Stimulated activated CD4-positive, alpha-beta T cell treated with anti-CD3 and anti-CD28 coated beads, Interleukin-4, amount 100 ng/mL, for 1 hour (primary cell): ENCODE measurements at places on chromosomes 7 and 10.

- DNase-seq, result no peak
Measured at GRCh38 chr10:79476645-79477044, 31.2 kb upstream of the ZCCHC24 start.

GRCh38 chr7:24279512-24279911, 4.5 kb upstream of the NPY start:
- no peak for DNase-seq

DNA sequence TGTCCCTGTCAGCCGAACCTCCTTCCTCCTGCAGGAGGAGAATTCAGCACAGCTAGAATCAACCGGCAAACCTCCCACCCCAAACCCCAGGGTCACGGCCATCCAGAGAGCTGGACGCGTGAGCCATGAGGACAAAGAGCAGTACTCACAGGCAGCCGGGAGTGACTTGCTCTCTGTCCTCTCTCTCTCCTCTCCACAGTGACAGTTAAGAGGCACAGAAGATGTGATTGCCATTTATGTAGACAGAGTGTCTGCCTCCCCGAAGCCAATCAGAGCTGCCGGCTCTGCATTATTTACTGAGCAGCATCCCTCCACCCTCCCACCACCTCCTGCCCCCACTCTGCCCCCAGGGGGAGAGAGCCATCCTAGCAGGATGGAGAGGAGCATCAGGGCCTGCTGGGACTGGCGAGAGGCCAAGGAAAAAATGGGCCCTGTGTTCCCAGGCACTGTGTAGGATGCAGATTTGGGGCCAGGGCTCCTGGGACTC, 4.3 kb downstream of the DDC start:
- no peak for DNase-seq

DNA sequence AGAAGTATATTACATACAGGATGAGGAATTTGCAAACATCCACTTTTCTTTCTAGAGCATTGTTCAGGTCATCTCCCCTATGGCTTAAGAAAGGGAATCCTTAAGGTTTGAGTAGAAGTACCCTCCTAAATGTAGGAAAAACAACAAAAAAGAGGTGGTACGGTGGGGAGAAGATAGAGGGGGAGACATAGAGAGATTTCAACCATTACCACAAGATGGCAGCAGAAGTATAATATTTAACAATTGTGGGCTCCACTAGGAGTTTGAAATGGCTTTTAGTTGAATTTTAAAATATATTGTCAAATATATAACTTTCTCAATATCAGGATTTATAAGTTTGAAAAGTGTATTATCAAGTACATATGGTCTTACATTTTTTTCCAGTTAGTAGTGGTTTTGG, 72.7 kb upstream of the PRKG1 start:
- DNase-seq, result no peak

- no peak for DNase-seq
Measured at GRCh38 chr10:109974504-109975191, 33.1 kb upstream of the ADD3 start.

DNA sequence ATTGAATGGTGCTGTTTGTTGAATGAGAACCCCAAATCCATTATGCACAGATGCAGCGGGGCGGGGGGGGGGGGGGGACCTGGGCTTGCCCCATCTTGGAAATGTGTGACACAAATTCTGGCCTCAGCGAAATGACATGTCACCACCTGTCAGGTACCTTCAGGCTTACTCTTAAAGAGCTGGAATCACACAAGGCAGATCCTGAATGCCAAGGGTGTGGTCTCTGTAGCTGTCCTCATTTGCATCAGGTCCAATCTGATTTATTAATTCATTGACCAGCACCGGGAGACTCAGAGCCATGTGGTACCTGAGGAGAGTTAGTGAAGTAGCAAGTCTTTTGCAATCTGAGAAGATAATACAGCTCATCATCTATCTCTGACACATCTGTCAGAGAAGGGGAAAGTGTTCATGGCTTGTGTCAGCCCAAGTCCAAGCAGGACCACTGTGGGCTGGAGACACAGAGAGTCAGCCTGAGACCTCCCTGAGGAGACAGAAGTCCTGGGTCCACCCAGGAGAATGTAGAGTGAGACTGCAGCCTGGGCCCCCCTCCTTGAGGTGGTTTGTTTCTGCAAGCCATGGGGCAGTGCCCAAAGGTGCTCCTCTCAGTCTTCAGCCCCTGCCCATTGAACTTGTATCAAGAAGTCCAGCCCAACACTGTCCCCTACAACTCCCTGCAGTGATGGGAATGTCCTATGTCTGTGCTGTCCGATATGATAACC, 46.7 kb downstream of the ADCYAP1R1 start:
- no peak for DNase-seq

DNA sequence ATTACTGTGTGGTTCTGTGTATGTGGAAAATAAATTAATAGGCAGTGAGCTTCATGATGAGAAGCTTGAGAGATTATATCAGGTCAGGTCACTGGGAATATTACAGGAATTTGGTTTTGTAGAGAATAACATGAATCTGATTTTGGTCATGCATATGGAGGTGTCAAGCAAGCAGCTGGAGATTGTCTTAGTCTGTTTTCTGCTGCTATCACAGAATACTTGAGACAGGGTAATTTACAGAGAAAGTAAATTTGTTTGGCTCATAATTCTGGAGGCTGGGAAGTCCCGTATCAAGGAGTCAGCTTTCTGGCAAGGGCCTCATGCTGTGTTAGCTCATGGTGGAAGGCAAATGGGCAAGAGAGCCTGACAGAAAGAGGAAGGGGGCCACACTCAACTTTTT, 120.7 kb upstream of the FAM3C start:
- DNase-seq, result no peak

DNA sequence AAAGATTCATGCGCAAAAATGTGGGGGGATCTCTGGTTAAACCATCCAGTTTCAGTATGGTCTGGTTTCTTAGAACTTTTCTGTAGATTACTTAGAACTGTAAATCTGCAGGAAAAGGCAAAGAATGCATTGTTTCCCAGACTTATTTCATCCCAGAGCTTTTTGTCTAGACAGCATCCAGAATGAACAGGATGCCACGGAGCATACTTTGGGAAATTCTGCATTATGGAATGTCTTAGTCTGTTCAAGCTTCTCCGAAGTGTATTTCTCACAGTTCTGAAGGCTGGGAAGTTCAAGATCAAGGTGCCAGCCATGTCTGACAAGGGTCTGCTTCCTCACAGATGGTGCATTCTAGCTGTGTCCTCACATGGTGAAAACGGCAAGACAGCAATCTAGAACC, 136.3 kb downstream of the INHBA start:
- no peak for DNase-seq

GRCh38 chr10:110075686-110076085, 67.9 kb downstream of the ADD3 start:
- DNase-seq, result no peak

DNA sequence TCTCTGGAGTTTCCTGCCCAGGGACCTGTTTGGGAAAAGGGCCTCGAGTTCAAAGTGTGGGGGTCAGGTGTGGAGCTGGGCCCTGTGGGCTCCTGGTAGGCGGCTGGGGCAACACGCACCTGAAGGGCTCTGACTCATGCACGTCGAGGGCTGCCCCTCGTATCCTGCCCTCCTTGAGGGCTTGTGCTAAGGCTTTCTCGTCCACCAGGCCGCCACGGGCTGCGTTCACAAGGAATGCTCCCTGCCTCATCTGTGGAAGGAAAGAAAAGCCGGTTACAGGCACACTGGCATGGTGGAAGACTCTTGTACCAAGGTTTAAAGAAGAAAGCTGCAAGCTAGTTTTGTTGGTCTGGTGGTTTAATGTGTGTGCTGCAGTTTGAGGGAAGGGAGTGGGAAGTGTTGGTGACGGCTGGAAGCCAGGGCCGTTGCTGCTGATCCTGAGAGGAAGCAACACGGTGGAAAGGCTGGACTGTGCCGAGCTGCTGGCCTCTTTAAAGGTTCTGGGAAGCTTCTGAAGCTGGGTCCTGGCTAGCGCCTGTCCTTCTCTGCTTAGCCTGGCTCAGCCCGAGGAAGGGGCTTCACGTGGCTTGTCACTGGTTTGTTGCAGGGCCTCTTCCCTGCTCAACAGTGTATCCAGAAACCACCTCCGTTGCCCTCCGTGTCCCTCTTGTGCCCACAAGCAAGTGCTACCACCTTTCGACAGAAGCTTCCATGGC, 52.0 kb downstream of the ZRANB1 start:
- DNase-seq, result no peak

- DNase-seq, result no peak
Measured at GRCh38 chr7:44183386-44183785, 5.9 kb downstream of the GCK start.

DNA sequence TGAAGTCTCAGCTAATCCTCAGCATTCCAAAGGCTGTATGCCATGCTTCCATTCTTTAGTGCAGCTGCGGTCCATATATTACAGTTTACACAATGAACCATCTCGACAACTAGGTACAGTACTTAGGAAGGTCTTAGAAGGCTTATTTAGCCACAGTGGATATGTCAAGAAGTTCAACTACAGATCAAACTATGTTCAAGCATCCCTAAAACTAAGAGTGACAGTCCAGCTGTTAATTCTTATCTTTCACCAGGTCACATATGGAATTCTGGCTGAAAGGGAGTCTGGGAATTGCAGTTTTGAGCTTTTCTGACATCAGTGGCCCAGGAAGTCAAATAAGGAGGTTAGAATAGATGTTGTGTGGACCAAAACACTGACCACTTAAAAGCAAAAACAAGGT, 106.8 kb downstream of the SDHAF3 start:
- no peak for DNase-seq

DNA sequence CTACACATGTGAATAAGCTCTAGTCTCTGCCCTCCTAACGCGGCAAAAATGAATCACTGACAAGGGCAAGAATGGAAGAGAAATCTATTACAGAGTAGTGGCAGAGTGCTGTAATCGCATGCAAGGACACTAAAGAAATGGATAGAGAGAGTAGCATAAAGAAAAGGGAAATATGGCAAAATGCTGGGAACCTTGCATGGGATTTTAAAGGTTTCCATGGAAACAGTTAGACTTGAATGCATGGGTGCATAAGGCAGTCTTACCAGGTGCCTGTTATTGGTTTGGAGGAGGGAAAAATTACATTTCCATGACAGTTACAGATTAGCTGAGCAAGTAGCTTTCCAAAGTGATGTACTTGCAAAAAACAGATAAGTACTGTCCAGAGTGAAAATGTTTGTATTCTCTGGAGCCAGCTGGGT, 233.4 kb downstream of the PTN start:
- no peak for DNase-seq

DNA sequence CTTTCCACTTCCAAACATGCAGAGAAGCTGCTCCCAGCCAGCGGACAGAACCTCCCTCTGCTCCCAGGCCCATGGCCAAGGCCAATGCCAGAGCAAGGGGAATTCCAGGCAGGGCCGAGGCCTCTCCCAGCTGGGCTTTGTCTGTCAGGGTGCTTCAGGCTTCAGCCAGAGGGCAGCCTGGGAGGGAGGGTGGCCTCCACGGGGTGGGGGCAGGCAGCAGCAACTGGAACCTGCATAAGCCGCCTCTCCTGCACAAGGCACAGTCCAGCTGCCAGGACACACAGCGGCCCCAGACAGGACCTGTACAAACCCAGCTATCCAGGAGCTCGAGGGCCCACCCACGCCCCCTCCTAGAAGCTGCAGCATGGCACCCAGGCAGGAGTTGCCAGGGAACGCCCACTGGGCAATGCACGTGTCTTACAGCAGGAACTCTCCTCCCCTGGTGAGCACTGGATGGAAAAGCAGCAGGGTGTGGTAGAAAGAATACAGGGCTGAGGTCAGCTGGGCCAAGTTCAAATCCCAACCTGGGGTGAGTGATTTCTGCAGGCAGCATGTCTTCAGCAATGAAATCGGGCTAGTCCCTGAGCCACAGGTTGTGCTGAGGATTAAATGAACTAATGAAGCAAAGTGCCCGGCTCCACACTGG, 7.6 kb downstream of the FAM53B start:
- DNase-seq, result no peak

- no peak for DNase-seq
Measured at GRCh38 chr10:29199339-29199738, 89.5 kb upstream of the LYZL1 start.

- DNase-seq, result no peak
Measured at GRCh38 chr10:121662945-121663917, 65.0 kb upstream of the FGFR2 start.

- no peak for DNase-seq
Measured at GRCh38 chr7:157020514-157021070, 10.1 kb upstream of the MNX1 start.

DNA sequence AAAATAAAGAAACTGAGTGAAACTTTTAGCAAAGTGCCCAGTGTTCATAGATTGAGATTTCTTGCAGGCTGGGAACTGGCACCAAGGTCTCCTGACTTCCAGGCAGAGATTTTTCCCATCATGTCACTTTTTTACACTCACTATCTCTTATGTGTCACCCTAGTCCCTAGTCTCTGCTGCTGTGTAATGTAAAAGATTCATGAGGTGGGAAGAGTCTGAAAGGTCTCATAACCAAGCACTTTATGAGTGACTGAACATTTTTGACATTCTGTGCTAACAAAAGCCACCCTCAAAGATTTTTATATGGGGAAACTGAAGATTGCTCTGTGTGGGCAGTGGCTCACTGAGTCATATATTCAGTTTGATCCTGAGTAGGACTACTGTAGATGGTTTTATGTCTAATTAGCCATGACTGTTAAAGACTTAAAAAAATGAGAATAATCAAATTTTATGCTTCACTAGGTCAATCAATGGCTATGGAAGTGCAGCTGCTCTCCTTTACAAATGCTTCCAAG, 900.3 kb upstream of the SORCS1 start:
- DNase-seq, result no peak

DNA sequence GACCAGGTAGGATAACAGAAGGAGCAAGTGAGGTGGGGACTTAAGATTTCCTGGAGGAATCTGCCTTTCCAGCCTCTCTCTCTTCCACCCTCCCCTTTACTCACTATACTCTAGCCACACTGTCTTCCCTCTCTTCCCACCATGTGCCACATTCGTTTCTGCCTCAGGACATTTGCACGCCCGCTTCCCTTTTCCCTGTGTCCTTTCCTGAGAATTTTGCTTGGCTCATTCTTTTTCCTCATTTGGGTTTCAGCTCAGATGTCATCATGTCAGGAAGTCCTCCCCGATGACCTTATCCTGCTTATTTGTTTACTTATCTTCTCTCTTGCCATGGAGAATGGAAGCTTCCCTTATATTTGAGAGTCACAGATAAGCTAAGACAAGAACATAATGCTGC, 363.8 kb downstream of the PRPF18 start:
- DNase-seq, result no peak

- no peak for DNase-seq
Measured at GRCh38 chr7:90669492-90669891, 73.4 kb downstream of the CDK14 start.

DNA sequence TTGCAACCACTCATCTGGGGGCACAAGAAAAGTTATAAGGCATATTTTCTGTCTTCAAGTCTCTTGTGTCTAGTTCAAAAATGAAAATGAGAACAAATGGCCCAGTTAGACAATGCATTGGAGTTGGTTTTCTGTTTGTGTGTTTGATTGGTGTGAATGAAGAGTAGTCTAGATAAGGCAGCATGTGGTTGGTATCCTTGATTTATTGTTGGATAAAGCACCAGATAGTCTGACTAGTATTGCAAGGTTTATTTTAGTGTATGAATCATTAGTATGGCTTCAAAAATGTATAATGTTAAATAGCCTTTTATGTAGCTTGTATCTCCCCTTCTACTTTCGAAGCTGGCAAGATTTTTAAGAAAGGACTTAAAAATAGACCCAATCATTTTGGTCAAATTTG, 237.3 kb downstream of the CDK14 start:
- DNase-seq, result no peak

- no peak for DNase-seq
Measured at GRCh38 chr7:130935564-130936157, 201.7 kb upstream of the KLF14 start.

GRCh38 chr7:115662120-115662519, 368.4 kb downstream of the TFEC start:
- no peak for DNase-seq

- DNase-seq, result no peak
Measured at GRCh38 chr7:4079366-4079765, 602.7 kb upstream of the FOXK1 start.
